NCI-H1436 treated with DMSO at 0.1 percent for 48 hours (cell line): ENCODE measurements at places on chromosomes 5 and 9.

DNA sequence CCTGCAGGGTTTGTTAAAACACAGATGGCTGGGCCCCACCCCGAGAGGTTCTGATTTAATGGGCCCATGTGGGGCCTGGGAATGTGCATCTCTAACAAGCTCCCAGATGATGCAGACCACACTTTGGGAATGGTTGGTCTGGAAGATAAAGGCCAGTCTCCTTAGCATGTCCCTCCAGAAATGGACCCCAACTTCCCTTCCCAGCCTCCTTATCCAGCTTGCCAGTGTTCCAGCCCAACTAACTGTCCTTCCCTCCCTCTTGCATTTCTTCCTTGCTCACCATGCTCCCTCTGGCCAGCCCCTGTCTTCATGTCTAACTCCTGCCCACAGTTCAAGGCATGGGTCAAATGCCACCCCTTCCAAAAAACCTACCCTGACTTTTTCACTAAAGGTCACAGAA is 196.1 kb upstream of the TBC1D2 start:
- DNase-seq: no peak

DNA sequence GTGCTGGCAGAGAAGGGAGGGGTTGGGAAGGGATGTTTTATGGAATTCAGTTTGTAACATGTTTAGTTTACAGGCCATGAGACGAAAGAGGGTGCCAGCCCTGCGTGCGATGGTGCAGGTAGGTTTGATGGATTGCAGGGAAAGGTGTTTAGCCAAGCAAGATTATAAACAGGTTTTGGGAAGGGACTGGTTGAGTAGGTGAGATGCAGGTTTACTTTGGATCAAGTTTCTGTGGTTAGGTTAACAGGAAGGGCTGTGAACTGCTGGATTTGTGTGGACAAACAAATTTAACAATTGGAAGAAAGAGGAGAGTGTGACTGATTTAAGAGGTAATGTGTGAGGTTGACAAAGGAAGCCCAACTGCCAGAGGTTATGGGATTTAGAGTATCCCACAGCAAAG is 32.6 kb upstream of the GPX3 start:
- no peak for DNase-seq

- DNase-seq: no peak
Measured at GRCh38 chr9:13266167-13266566, 13.3 kb downstream of the MPDZ start.

DNA sequence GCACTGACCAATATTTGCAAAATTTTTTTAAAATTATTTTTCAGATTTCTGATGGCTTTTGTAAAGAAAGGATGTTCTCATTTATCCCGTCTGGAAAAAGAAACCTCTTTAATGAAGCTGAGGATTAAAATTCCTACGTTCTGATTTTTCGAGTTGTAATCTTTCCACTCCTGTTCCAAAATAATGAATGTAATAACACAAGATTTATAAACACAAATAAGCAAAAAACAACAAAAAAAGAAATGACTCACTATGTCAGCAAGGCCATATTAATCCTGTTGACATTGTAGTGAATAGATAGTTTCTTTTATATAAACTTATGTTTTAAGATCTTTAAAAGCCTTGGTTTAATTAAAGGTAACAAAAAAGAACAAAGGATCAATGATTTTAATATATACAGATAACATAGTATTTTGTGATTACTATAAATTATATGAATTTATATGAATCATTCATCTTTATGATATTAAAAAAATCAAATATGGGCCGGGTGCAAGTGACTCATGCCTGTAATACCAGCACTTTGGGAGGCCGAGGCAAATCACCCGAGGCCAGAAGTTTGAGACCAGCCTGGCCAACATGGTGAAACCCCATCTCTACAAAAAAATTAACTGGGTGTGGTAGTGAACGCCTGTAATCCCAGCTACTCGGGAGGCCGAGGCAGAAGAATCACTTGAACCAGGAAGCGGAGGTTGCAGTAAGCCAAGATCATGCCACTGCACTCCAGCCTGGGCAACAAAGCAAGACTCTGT is 336.6 kb upstream of the DAB2 start:
- no peak for DNase-seq

DNA sequence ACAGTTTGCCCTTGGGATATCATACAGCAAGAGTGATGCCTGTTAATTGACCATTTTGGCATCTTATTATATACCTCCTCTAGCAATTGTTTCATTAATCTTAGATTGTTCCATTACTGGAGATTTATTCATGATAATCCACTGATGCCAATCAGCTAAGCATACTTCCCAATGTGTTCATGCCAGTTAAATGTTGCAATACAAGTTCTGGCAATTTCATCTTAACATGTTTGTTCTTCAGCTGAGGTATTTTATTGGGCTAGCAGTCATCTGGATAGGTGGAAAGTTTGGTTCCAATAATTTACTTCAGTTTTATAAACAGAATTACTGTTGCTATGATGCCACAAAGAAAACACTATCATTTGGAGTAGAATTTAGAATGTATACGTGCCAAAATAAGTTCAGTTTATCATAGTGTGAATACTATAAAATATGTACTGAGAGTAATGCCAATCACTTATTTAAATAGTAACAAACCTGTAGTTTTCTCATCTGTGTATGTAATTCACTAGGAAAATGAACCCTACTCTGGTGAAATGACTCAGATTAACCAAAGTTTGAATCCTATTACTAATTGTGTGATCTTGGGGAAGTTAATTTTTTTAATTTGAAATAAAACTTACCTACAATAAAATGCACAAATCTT is 27.9 kb upstream of the IL31RA start:
- DNase-seq: no peak

DNA sequence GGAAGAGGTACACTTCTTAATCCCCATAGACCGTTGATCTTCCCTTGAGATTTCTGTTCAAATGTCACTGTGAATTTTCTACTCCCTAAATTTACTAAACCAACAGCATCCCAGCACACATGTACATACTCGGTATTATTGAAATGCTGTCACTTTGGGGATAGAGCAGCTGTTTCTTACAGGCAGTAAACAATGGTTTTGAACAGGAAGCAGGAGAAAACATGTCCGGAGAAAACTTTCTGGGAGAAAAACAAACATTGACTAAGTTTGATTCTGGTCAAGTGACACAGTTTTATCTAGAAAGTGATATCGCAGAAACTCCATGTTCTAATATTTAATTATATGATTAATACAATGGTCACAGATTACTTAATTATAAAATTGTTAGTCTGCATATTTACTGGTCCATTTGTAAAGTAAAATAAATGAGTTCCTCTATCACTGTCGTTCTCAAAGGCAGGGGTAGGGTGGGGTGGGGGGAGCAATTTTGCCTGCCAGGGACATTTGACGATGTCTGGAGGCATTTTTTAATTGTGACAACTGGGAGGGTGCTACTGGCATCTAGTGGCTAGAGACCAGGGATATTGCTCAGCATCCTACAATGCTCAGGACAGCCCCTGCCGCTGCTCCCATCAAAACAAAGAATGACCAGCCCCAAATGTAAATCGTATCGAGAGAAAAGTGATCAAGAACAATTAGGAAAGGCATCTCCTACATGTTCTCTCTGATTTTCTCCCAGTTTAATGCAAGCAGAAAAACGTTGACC is 12.2 kb downstream of the TAS2R1 start:
- no peak for DNase-seq

- DNase-seq: no peak
Measured at GRCh38 chr9:124222918-124223720, 34.6 kb upstream of the NEK6 start.

DNA sequence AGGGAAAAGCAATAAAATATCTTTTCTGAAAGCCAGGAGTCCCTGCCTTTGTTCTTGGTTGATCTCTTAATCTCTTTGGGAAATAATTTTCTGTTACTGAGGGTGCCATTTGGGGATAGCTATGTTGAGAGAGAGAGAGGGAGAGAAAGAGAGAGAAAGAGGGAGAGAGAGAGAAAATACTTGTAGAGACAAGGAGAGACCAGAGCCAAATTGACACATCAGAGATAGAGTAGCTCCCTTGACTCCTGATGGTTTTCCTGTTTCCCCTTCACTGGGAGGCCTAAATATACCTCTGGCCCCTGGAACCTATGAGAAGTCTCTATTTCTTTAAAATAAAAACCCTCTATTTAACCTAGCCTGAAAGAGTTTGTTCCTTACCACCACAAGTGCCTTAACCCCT is 14.9 kb downstream of the CMYA5 start:
- DNase-seq: no peak

DNA sequence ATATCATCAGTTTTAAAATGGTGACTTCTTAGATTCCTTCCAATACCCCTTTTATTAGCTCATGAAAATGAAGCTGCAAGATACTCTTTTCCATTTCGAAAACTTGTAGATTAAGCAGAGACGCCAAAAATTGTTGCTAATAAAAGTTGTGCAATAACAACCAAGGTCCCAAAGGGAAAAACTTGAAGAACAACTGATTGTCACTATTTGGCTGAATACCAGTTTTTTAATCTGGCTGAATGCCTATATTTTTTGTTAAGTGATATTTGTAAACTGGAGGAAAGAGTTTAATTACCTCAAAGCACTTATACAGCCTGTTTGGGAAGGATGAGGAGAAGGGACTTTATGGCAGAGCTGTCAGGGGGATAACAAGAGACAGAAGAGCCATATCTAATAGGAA is 14.6 kb downstream of the C5orf58 start:
- no peak for DNase-seq

- no peak for DNase-seq
Measured at GRCh38 chr9:14344941-14345353, 31.0 kb upstream of the NFIB start.

DNA sequence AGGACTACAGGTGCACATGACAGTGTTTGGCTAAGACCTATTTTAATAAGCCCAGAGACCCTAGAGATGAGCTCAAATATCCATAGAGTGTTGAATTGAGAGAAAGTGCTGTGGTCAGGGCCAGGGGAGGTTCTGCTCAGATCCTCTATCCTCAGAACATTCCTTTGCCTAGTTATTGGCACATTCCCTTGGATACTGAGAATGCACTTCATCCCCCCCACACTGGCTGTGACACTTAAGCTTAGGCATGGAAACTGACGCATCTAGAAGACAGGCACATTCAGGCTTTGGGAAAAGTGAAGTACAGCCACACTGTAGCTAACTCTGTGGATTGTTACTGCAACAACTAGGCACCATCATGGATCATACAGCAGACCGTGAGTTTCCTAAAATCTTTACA is 27.1 kb upstream of the RASGRF2 start:
- no peak for DNase-seq

DNA sequence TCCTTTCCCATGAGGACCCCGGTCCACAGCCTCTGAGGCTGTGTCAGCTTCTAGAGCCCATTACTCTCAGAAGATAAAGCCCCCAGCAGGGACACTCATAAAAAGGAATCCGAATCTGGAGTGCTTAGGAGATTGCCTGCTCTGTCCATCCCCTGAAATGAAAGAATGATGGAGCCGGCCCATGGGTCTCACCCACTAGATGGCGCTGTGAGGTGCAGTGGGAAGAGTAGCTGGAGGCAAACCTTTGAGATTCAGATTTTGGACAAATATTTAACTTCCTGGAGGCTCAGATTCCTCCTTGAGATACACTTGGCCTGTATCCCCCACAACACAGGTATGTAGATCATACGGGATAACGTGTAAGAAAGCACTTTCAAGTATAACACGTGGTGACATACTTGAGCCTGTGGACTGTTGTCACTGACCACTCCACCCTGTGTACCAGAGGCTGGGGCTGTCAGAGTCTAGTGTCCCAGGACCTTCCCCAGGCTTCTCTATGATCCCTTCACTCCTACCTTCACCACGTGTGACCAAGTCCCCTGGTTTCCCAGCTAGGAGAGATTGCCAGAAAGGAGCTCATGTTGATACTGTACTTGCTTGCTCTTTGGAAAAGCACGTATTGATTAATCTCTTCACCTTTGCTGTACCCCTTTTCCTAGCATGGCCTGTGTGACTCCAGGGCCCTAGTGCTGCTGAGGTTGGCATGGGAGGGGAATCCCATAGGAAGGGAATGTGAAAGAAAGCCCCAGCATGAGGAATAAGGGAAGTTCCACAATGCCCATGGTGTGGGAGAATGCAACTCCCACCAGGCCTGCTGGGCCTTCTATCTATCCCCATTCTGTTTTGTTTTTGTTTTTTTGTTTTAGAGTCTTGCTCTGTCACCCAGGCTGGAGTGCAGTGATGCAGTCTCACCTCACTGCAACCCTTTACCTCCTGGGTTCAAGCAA is 32.1 kb downstream of the TRMO start:
- no peak for DNase-seq

DNA sequence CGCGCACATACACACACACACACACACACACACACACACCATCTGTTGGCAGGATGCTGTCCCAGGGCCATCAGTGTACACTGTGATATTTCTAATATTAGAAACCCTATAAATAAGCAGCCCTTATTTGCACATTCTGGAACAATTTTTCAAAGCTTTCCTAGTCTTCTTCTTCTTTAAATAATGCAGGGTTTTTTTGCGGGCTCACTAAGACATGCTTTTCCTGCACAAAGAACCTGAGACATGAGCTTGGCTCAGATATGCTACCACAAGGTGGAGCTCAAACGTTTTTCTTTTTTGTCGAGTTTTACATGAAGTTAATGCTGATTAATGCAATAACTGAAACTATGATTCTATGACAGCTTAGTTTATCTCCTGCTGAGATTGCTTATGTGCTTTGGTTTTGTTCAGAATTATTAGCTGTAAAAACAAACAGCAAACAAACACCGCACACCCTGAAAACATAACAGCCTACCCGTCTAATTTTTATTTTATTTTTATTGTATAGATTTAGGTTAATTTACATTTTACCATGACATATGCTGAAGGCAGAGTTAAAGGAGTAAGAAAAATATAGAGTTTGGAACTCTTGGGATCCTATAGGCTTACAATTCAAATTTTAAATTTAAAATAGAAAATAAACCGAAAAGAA is 95.8 kb downstream of the ALDH1A1 start:
- DNase-seq: no peak

DNA sequence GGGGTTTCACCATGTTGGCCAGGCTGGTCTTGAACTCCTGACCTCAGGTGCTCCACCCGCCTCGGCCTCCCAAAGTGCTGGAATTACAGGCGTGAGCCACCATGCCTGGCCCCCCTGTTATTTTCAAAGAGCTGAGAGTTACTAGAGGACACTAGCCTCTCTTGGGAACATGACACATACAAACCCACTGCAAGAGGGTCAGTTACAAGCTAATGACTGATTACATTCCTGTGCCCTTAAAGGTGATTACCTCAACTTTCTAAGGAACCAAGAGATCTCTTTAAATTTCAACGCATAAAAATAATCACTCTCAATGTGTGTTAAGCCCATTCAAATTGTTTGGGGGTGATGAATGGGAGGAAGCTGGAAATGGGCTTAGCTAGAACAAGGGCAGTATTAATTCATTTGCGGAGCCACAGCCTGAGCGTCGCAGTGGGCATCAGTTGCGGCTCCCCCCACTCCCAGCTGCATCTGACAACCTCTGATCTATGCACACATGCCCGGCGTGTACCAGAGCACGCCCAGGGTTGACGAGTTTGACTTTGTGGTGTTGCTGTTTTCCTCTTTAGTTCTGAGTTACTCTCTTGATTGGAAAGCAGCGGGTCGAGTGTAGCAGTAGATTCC is 146.9 kb downstream of the GOLPH3 start:
- DNase-seq: no peak

- DNase-seq: no peak
Measured at GRCh38 chr9:17622141-17622540, 43.3 kb downstream of the SH3GL2 start.

GRCh38 chr9:107404161-107404560 is 85.4 kb downstream of the KLF4 start:
- DNase-seq: no peak
